ENCODE measurements at places on chromosomes 2 and 18.

GRCh38 chr2:43714164-43714563, 37.9 kb upstream of the C1GALT1C1L start:
- DNase-seq, result no peak

- no peak for DNase-seq
Observed at GRCh38 chr2:74884118-74884762, 50.3 kb downstream of the HK2 start.

DNA sequence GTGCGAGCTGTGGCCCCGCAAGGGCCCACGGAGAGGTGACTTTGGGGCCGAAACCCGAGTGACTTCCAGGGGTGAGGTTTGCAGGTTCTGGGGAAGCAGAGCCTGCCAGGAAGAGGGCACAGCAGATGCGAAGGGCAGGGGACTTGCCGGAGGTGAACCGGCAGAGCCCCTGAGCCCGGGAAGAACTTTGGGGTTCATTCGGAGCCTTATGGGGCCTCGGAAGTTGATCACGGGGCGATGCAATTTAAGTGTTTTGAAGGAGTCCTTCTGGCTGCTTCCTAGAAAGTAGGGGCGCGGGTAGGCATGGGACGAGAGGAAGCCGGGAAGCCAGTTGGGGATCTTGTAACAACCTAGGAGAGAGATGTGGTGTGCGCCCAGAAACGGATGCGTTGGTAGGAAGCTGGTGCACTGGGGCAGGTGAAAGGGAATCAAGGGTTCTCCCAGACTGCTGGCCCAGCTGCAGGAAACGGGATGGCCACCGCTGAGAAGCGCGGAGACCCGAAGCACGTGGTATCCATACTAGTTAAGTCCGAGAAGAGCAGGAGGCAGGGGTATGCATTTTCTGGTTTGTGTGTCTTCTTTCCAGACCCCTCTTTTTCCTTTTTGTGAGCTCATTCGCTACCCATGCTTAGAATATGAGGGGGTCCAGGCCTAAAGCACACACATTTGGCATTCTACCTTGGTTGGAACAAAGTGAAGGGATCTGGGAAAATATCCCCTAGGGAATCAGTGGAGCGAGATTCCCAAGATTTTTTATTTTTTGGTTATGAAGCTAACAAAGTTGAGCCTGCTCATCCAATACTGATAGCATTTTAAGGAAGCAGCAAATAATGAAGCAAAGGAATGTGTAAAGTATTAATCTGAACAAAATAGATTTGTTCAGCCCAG, 758 bp downstream of the SCLY start:
- DNase-seq, result peak; percentile 20

DNA sequence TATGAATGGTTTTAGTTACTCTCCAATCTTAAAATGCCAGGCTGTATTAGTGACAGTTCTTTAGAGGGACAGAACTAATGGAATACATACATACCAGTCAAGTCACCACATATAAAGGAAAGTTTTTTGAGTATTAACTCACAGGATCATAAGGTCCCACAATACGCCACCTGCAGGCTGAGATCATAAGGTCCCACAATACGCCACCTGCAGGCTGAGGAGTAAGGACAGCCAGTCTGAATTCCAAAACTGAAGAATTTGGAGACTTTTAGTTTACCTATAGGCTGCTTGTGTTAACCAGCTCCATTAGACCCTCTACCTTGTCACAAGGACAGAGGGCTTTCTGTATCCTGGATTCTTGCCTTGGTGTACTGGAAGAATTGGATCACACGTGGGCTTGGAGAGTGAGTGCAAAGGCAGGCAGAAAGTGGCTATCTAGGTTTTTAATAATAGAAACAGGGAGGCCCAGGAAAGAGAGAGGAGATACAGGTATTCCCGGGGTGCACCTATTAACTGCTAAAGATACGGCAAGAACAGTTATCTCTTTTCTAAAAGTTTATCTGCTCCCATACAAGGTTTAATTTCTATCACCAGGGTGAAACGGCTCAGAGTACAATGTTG, 234.9 kb upstream of the CYRIA start:
- DNase-seq, result peak; percentile 62

- no peak for DNase-seq
Observed at GRCh38 chr2:39719317-39719716, 53.6 kb downstream of the TMEM178A start.

DNA sequence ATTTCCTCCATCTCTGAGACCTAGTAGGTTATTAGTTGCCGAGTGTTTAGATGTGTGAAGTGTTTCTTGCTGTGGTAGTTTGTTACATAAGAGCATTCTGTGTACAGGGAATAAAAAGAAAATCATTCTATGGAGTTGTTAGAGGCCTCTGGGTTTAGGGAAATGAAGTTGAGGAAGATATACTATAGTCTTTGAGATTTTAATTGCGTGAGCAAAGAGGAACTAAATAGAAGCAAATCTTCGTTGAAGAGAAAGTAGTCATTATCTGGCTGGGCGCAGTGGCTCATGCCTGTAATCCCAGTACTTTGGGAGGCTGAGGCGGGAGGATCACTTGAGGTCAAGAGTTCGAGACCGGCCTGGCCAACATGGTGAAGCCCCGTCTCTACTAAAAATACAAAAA, 19.0 kb downstream of the USP39 start:
- DNase-seq, result no peak

- DNase-seq, result no peak
Observed at GRCh38 chr2:19709553-19709952, 192.2 kb downstream of the TTC32 start.

DNA sequence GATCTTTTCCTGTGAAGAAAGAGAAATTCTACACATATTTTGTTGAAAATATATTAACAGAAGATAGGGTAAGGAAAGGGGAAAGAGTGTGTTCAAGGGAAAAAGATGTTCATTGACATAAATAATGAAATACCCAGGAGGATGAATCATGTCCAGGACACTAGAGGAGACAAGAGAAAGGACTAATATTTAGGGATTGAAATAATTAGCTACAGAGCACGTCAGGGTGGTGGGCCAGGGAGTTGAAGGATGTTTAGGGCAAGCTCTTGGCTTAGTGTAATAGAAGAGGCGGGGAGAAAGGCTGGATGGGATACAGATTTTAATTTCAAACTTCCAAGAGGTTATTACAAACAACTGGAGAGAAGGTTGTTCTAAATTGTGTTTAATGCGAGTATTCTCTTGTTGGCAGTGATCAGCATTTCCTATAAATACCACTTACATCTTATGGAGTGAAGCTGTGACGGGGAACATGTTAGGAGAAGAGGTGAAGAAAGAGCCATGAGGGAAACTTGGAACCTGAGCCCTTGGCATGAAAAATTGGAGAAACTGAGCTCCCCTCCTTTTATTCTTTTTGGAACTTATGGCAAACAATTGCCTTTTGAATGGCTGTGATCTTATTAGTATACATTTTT, 36.6 kb upstream of the CETN1 start:
- DNase-seq, result no peak

- no peak for DNase-seq
Observed at GRCh38 chr2:240986787-240987411, 11.5 kb upstream of the SNED1 start.

All from K562 (cell line).